AG08395 (cell line): ENCODE measurements at places on chromosomes 12 and 14.

- DNase-seq = no peak
Measured at GRCh38 chr12:94127239-94128131, 20.9 kb upstream of the PLXNC1 start.

DNA sequence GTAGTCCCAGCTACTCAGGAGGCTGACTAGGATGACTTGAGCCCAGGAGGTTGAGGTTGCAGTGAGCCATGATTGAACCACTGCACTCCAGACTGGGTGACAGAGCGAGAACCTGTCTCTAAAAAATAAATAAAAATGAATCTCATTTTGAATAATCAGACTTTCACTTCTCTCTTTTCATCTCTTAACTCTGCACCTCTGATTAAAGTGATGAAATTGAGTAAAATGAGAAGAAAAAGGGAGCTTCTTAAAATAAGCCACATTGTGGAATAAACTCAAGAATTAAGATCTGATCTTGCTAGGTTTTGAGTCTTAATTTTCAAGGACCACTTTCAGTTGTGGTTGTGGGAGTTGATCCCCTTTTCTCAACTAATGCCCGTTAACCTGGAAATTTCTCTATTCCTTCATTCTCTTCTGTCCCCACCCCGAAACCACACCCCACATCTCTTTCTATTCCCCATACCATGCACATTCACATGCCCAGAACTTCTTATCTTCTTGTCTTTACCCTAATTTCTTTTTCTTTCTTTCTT lies 70.9 kb upstream of the ETV6 start:
- no peak for DNase-seq

GRCh38 chr12:124713041-124713435 lies 145.6 kb upstream of the NCOR2 start:
- DNase-seq = no peak

GRCh38 chr12:98869886-98870503 lies 224.9 kb downstream of the APAF1 start:
- DNase-seq = no peak

GRCh38 chr12:83700838-83701237 lies 1014.1 kb downstream of the TMTC2 start:
- no peak for DNase-seq

DNA sequence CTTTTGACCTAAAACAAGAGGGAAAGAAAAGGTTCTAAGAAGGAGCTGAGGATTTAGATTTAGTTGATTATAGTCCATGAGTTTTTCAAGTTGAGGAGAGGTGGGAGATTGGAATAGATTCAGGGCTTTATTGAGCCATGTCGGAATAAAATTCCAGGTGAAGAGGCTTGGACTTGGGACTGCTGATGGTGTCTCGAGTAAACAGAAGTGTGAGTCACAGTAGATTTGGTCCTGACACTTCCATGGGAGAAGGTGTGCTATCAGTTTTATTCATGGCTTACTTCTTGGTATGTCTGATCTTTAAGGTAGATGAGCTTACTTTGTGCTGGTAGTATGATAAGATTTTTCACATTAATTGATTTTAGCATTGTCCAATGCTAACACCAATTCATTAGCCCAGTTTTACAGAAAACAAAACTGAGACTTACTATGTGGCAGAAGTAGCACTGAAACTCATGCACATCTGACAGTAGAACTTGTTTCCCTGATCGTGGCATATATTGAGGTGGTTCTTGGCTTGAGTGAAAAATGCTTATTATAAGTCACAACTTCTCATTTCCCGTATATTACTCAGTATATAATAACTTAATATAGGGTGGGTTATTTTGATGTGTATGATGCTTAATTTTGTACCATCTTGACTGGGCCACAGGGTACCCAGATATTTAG lies 172.4 kb upstream of the IGF1 start:
- no peak for DNase-seq

DNA sequence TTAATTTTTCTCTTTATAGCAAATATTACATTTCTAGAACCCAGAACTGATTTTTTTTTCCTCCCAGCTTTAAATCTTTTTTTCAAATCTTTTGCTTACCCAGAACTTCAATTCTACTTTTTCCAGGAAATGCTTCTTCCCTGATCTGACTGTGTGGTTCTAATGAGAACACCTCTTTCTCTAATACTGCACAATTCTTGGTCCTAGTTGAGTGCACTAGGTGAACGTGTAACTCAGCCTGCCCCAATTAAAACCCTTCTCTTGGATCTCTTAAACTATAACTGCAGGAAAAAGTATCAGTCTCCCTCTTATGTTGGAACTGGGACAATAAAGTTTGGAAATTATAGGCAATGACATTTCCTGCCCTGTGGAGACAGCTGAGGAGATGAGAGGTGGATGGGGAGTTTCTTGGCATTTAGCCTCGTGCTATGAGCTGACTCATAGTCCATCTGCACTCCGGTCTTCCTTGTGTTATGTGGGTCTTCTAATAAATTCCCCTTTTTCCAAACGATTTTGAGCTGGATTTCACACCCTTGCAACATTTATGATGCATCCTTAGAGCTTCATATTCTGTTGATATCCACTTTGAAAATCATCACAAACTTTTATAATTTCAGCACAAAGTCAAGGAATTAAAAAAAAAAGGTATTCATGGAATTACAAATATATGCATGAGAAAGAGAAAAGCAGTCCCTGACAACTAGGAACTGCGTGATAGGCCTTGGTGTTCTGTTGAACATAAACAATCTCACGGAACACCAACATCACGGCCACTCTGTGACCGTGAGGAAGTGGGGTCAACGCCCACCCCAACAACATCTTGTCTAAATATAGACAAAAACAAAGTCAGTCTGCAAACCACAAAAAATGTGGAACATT lies 52.4 kb downstream of the BRMS1L start:
- peak; percentile 86 for DNase-seq

DNA sequence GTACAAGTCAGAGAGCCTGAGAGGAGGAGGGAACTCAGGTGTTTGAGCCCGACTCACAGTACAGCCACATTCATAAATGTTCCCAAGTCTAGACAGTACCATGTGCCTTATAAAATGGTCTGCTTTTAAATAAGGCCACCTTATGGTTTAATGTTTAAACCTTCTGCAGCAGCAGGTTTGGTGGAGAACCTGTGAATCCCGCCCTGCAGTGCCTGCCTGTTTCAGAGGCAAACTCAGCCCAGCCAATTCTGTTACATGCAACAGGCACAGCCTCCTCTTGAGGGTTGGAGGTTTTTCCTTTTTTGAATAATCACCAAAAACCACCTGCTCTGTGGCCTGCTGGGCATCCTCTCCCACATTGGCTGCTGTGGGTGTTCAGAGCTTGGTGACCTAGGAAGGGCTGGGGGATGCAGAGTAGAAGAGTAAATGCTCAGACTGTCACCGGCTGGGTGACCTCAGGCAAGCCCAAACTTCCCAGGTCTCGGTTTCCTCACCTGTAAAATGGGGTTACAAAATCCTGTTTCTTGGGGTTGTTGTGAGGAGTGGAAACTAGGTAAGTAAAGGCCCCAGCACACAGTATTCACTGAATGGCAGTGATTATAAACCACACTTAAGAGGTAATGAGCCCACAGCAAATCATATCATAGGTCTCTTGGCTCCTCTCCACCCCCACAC lies 28.0 kb downstream of the NUAK1 start:
- no peak for DNase-seq

GRCh38 chr12:68785358-68785757 lies 22.6 kb upstream of the MDM2 start:
- no peak for DNase-seq

DNA sequence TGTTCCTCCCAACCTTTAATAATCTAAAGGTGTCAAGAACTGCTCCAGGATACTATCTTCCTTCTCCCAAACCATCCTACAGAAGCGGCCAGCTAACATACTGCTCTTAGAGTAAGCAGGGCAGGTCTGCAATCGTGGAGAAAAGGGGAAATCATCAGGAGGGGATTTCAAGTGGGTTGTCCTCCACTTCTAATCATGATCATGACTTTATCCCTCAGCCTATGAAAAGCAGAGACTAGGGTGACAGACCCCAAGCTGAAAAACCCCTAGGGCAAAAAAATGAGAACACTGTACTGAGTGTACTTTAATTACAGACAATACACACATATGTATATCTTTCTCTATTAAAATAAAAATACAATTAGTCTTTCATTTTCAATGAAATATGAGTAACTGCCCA lies 13.9 kb downstream of the DUSP16 start:
- DNase-seq = no peak

GRCh38 chr12:57010627-57011247 lies 4.4 kb upstream of the ZBTB39 start:
- no peak for DNase-seq

- DNase-seq = no peak
Measured at GRCh38 chr12:4496145-4496838, 42.4 kb upstream of the RAD51AP1 start.

DNA sequence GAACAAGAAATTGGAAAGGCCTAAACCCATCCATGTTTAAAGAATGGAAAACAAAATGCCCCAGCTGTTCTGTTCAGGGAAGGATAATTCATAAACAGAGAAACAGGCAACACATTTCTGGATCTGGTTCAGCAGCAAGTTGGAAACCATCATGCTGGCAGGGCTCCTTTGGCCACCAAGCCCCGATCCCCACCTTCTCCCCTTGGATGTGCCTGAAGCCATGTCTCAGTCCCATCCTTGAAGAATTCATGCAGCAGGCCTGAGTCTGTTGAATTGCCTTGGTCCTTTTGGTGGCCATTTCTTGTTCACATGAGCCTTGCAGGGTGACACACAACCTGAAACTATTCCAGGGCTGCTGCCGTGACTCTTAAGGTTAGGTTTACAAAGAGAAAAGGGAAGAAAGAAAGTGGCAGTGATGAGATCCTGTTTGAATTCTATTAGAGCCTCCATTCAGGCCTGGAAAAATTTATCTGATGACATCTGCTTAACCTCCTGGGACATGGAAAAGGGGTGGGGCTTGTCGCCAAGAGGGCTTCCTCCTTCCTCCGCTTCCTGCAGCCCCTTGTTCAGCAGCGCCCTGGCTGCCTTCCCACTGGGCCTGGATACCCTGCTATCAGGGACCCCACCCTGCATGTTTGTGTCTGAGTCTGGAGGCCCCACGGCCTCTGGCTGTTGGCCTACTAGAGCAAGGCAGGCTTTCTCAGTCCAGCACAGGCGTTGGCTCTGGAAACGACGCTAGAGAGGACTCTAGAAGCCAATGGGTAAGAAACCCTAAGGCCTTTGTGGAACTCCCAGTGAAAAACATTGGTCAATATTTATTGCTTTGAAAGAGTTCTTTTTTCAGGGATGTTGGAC lies 341.9 kb downstream of the C12orf75 start:
- peak; percentile 21 for DNase-seq

DNA sequence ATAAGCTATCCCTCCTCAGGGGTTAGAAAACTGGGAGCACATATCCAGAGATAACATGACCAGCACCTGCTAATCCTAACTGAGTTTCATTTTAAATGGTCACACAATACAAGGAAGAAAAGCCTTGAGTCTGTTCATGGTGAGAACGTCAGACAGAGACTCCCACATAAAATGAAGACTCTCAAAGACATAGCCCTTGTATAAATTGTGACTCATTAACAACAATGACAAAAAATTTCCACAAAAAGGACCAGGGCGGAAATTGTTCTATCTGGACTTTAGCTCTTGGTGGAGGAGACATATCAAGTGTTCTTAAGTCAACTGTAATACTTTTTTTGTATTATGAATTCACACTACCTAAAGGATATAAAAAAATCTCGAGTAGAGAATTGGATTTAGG lies 313.7 kb upstream of the DCN start:
- DNase-seq = no peak

DNA sequence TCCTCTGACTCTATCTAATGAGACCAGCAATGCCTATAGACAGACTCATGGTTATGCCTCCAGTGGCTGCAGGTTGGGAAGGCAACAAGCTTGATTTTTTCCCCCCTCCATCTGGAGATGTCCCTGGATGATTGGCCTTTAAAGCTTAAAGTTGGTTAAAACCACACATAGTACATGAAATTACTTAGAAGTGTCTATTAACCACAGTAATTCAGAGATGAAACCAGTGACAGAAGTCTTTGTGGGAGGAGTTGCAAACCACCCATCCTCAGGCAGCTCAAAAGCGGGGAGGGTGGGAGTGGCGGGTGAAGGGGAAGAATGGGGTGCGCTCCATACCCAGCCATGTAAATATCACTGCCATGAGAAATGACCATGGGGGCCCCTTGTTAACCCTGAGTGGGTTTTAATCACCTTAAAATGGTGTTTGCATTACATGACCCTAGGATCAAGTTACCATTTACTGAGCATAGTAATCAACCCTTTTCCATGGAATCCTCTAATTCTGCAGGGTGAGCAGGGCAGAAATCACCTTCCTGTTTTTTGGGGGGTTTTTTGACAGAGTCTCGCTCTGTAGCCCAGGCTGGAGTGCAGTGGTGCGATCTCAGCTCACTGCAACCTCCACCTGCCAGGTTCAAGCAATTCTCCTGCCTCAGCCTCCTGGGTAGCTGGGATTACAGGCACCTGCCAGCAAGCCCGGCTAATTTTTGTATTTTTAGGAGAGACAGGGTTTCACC lies 133.5 kb downstream of the FOXN3 start:
- DNase-seq = no peak

DNA sequence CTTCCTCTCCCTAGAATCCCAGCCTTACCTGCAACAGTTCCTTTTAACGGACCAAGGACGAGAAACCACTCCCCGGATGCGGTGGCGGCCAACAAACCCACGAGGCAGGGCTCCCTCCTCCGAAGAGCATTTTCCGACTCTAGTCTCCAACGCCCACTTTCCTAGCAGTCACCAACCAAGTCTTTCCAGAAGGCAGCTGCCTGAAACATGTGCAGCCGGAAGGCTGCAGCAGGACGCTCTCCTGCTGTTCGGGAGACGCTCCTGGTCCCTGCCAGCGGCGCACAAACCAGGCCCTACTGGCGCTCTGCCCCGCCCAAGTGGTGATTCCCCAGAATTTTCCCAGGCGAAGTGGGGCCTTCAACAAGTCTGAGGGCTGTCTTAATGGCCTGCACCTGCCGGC lies 21.1 kb upstream of the ADAM20 start:
- peak; percentile 47 for DNase-seq

DNA sequence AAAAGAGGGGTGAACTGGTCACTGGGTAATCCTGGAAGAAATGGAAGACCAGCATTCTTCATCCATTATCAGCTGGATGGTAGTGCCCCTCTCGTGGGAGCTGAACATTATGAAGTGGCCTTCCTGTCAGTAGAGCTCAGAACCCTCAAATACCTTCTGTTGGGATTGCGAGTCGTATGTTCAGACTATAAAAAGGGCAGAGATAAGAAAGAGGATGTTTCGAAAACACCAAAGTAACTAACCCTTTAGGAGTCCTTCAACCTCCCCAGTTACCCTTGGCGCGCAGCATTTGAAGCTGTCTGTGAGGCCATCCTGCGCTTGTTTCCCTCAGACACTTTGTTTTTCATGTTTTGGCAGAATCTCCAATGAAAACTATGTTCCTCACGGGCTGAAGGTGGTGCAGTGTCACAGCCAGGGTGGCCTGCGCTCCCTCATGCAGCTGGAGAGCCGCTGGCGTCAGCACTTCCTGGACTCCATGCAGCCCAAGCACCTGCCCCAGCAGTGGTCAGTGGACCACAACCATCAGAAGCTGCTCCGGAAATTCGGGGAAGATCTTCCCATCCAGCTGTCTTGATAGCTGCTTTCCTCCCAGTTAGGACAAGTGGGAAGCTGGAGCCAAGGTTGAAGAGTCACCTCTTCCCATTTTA lies 19.3 kb upstream of the GALNT16 start:
- no peak for DNase-seq
